ENCODE measurements at places on chromosomes 7 and 10. TPM values are rescaled to one million over a fixed set of nuclear protein-coding genes. Genes with fewer than 3 reads are reported as not detected.

Gene ZDHHC4
- 42.4 TPM for polyA plus RNA-seq

Gene CEP55
- 13.8 TPM for polyA plus RNA-seq

Gene BLNK
- polyA plus RNA-seq, result not detected

Gene TRDMT1
- 2.2 TPM for polyA plus RNA-seq

Gene JAZF1
- polyA plus RNA-seq, result 10.5 TPM

Gene DGKB
- not detected for polyA plus RNA-seq

Gene HECW1
- 0.95 TPM for polyA plus RNA-seq

Gene VPS37D
- polyA plus RNA-seq, result 3.1 TPM

Gene AGR2
- polyA plus RNA-seq, result not detected

Gene GPER1
- polyA plus RNA-seq, result 6.3 TPM

Gene BAIAP2L1
- polyA plus RNA-seq, result 5.8 TPM

Gene CLCN1
- not detected for polyA plus RNA-seq

Gene OPALIN
- not detected for polyA plus RNA-seq

Gene LSM5
- polyA plus RNA-seq, result 18.9 TPM

Gene PDAP1
- 193 TPM for polyA plus RNA-seq

Gene SLK
- polyA plus RNA-seq, result 6.0 TPM

Gene ANXA8
- 1.1 TPM for polyA plus RNA-seq

Gene NPFFR1
- polyA plus RNA-seq, result not detected

Gene HOGA1
- 0.42 TPM for polyA plus RNA-seq

Gene CALN1
- polyA plus RNA-seq, result not detected

Gene GNGT1
- polyA plus RNA-seq, result not detected

Gene TUBB8
- polyA plus RNA-seq, result 0.04 TPM

Gene TNS3
- polyA plus RNA-seq, result 75.6 TPM

Gene PKD1L1
- polyA plus RNA-seq, result 0.03 TPM

Gene PNLIPRP1
- not detected for polyA plus RNA-seq

Gene SGCE
- polyA plus RNA-seq, result 39.4 TPM

Gene EIF5AL1
- polyA plus RNA-seq, result 0.59 TPM

Gene CNNM2
- polyA plus RNA-seq, result 4.7 TPM

Gene EVX1
- polyA plus RNA-seq, result not detected

Gene TMEM176B
- not detected for polyA plus RNA-seq

Gene ZC3HAV1L
- 7.4 TPM for polyA plus RNA-seq

Gene TMEM225B
- polyA plus RNA-seq, result 0.32 TPM

Gene TMEM178B
- 0.06 TPM for polyA plus RNA-seq

Gene PDGFA
- 4.7 TPM for polyA plus RNA-seq

Gene DENND2A
- polyA plus RNA-seq, result 10.3 TPM

Gene WDFY4
- not detected for polyA plus RNA-seq

Gene MMD2
- not detected for polyA plus RNA-seq

Gene OR2A12
- not detected for polyA plus RNA-seq

Gene HTRA1
- polyA plus RNA-seq, result 94.9 TPM

Gene MALSU1
- 54.4 TPM for polyA plus RNA-seq

Gene WDR91
- polyA plus RNA-seq, result 10.3 TPM

Gene TRIM50
- polyA plus RNA-seq, result not detected

Gene CALHM1
- not detected for polyA plus RNA-seq

Gene DPYSL4
- polyA plus RNA-seq, result 33.7 TPM

Gene FAM25G
- not detected for polyA plus RNA-seq

Gene GATA3
- 0.21 TPM for polyA plus RNA-seq

Gene CPA2
- not detected for polyA plus RNA-seq

Gene LRRD1
- polyA plus RNA-seq, result 0.02 TPM

Gene FGFR2
- polyA plus RNA-seq, result not detected

Gene OR6B1
- not detected for polyA plus RNA-seq

Gene SPAM1
- polyA plus RNA-seq, result not detected

Gene CCDC3
- polyA plus RNA-seq, result 0.24 TPM

Gene ASB10
- polyA plus RNA-seq, result not detected

Data from IMR-90 (cell line).